ENCODE measurements at places on chromosomes 2 and 18.
A peak's percentile ranks its signal among the peaks of the same experiment; 100 is the strongest.

DNA sequence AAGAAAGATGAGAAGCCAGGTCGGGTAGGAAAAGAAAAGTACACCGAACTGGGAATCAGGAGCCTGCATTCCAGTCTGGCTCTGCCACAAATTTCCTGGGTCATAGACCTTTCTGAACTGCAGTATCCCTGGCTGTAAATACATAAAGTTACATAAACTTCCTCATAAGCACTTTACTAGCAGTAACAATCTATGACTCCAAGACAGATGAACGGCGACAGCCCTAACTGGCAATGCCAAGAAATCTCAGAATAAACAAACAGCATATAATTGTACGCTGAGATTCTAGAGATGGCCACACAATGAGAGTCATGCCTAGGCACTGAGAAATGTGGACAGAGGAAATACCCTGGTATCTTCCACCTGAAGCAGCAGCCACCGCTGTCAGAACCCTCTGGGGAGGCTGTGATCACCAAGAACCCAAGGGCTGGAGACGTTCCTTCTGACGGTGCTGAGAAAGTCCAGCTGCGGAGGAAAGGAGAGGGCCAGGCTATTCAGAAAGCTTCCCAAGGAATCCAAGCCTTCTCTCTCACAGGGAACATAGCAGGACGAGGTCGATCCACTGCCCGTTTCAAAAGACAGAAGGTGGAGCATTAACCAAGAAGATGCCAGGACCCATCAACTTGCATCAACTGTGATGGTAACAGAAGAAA is 89.3 kb upstream of the SLC66A3 start:
- DNase-seq, result no peak

DNA sequence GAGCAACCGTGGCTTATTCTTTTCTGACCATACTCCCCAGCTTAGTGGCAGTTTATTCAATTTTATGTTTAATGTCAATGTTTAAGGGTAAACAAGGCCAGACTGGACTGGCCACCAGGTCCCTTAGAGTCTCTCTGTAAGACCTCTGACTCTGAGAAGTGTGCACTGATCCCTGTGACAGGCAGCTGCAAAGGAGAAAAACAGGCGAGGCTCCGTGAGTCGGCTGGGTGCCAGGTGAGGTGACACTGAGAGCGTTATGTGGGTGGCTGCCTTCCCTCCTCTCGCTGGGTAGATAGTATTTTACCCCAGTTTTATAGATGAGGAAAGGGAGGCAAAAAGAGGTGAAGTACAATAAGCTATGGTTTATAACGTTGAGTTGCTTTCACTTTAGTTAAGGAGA is 139.4 kb upstream of the HDAC4 start:
- DNase-seq, result no peak

GRCh38 chr2:33321876-33322483 is 154.5 kb upstream of the RASGRP3 start:
- no peak for DNase-seq

DNA sequence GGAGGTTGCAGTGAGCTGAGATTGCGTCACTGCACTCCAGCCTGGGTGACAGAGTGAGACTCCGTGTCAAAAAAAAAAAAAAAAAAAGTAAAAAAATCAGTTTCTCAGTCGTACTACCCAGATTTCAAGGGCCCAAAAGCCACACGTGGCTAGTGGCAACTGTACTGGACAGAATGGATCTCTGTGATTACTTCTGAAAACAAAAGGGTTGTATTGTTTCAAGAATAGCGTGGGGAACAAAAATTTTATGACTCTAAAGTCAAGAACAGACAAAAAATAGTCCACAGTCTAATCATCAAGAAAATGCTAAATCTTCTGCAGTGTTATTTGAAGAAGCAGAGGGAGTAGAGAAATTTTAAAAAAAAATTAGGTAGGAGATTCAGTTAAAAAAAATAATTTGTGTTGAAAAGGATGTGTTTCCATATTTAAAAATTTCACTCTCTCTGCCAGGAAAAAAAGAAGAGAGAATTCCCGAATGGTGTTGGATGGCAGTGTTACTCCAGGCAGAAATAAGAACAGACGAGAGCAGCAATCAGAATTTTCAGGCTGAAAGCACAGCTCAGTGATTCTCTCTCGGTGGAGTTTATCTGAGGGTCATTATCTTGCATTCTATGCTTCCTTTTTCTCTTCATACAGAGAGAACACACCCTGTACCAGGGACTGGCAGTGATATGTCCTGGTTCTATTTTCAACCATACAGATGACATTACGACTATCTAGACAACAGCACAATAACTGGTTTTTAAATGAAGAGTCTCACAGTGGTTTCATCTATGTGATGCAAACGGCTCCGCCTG is 61.8 kb downstream of the CABYR start:
- DNase-seq, result no peak

DNA sequence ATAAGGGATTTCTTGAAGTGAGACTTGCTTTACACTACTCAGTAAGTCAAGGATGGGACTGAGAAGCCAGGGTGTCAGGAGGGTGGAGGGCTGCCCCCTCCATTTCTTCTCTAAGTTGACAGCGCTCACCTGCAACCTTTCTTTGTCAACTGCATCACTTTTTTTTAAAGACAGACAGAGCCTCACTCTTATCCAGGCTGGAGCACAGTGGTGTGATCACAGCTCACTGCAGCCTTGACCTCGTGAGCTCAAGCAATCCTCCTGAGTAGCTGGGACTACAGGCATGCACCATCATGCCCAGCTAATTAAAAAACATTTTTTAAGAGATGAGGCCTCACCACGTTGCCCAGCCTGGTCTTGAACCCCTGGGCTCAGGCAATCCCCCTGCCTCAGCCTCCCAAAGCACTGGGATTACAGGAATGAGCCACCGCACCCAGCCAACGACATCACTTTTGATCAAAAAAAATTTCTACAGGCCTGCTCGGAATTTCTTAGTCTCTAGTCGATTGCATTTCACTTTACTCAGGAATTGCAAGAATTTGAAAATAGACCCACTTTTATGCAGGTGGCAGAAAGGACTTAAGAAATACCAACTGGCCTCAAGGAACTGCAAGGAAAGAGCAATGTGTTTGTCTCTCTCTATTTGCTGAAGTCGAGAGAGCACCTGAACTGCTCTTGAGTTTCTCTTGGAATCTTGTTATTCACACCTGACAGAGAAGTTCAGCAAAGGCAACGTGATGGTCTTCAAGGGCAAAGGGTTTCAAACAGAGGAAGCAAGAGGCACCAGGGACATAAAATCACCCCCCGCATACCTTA is 101.4 kb downstream of the MYOM1 start:
- DNase-seq, result no peak

- DNase-seq, result no peak
Observed at GRCh38 chr2:53450923-53451322, 316.7 kb upstream of the CHAC2 start.

- no peak for DNase-seq
Observed at GRCh38 chr2:9032536-9033255, 29.2 kb upstream of the MBOAT2 start.

DNA sequence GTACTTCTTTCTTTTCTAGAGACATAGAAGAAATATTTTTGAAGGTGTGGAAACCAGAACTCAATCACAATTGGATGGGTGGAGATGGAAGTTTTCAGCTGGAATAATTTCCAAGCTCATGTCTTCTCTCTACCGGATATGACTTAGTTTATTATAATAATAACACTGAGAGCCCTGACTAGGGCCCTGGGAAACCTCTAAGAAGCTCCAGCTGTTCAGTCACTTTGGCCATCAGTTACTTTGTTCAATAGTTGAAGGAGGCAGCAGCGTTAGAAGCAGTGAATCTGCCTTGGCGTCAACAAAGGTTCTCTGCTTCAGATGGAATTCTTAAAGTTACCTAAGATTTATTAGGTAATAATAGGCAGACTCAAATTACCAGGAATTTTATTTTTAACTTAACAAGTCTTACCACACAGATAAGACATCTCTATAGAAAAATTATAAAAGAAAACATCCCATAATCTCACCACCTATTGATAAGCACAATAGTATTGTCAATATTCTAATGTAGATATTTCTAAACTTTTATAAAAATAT is 293.8 kb upstream of the CHAC2 start:
- DNase-seq, result no peak

DNA sequence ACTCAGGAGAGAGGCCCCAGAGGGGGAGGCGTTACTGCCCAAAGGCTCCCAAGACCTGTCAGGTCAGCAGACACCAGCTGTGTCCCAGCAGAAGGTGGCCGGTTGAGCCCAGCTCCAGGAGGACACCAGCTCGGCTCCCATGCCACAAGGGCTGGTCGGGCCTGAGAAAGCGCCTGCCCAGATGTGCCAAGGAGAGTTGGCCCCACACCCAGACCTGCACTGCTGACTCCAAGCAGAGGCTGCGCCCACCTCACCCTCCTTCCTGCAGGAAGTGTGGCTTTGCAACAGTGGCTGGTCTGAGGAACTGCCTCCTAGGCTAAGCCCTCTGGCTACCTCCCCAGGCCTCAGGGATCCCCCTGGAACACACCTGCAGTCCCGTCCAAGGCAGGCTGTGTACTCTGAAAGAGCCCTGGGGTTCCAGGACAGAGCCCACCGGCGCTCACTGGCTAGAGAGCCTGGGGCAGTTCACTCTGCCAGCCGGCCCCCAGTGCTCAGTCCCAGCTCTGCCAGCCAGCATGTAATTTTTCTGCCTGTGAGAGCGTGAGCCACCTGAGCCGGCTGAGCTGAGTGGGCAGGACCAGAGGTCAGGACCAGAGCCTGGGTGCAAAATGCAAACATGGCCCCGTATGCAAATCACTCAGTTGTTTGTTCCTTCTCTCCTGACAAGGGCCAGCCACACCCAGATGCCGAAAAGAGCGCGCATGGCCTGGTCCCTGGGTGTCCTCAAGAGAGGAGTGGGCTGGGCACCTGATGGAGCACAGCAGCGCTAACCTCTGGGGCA is 36.9 kb upstream of the PTMA start:
- no peak for DNase-seq

DNA sequence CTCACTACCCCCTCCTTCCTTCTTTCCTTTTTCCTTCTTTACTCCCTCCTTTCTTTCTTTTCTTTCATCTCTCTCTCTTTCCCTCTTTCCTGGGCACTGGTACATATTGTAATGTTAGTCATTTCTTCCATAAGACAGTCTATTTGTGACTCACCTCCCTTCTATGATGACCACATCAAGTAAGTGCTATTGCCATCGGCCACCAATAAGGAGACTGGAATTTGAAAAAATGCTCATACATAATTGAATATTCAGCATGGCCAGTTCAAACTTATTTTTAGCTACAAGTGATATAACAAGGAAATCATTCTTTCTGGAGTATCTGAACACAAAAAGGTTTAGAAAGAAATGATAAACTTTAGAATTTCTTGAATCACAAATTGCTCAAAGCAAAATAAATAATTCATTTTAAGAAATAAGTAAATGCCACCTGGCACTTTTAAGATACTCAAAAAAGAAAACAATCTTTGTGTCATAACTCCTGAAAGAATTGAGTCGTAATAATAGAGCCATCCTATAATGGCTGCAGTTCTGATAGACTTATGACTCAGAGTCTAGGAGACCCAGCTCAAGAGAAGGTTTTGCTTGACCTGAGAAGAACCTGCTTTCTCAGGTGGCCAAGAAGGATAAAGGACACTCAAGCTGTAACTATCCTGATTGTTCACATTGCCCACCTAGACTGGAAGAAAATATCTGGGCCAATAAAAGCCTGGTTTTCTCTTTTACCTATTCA is 51.6 kb upstream of the CCBE1 start:
- DNase-seq, result no peak

DNA sequence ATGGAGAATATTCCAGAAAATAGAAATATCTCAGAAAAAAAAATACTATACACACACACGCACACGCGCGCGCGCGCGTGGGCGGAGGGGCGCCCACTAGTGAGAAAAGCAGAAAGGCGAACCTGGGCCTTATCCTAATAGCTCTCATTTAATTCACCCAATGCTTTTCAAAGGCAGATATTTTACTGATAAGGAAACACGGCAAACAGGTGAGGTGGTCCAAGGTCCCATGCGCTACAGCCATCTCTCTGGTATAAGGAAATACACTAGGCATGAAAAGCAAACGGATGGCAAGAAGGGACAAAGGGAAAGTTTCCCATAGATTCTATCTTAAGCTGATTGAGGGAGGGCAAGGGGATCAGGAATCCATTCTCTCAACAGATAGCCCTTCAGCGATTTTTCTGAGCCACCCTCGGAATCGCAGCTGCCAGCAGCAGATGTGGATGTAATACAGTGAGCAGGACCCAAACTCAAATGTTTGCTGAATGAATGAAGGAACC is 136.7 kb downstream of the TMEM247 start:
- no peak for DNase-seq

DNA sequence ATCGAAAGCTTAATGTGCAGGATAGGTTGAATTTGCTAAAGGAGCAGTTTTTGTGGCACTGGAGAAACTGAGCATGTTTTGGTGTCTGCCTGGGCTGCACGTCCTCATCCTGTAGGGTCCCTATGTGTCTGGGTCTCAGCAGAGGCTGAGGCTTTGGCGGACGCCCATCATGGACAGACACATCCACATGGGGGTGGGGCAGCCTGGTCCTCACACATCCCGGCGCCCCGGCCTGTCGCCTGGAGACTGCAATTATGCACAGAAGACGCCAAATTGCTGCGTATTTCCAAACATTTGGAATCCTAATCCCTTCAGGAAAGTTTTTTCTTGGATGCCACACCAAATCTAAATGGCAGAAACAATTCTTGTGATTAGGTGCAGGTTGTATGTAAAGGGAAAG is 128.2 kb upstream of the TWIST2 start:
- no peak for DNase-seq

GRCh38 chr18:80108739-80109675 is at the start of gene ADNP2:
ADNP2 (plus strand) TSS chr18:80109262; CDS start chr18:80117543, 8,281 bp downstream.
- peak; percentile 82 for DNase-seq

DNA sequence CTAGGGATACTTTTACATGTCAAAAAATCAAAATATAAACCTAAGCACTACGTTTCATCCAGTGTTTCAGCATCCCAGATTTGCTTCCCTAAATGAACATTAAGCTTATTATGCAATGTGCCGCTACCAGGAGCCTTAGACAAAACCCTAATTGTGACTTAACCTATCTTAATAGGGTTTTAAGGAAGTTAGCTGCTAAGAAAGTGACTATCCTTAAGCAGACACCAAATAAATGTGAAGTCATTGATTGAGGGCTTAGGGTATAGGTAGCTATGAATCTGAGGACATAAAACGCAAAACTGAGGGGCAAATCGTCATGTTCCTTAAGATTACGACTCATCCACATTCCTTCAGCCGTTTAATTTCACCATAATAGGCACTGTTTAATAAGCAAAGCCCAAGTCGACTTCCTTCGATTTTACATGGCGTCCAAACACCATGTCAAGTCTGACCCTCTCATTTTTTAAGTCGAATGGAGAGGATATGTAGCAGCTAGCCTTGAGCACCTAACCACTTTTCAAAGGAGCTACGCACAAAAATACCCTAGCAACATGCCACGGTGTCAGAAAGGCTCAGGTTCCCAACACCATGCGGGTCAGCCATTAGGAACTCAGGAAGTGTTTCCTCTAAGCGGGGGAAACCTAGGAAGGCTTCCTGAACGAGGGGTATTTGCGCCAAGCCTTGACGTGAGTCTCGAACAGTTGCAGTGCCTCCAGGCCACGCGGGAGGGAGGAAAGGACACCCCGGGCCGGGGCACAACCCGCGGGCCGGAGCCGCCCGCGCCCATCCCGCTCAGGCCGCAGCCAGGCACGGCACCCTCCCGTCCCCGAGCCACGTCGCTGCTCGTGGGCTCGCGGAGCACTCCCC is 1.0 kb downstream of the HDLBP start:
- DNase-seq, result no peak

GRCh38 chr2:183123959-183124221 is 353 bp upstream of the NUP35 start:
- DNase-seq, result peak; percentile 16

Measured in GM19239 (cell line).